ENCODE measurements at places on chromosomes 3 and 15.

GRCh38 chr15:74792227-74793016 is 10.5 kb downstream of the CSK start:
- DNase-seq, result no peak

- DNase-seq, result no peak
These were observed 8.5 kb upstream of the USP3 start for GRCh38 chr15:63495780-63496488.

DNA sequence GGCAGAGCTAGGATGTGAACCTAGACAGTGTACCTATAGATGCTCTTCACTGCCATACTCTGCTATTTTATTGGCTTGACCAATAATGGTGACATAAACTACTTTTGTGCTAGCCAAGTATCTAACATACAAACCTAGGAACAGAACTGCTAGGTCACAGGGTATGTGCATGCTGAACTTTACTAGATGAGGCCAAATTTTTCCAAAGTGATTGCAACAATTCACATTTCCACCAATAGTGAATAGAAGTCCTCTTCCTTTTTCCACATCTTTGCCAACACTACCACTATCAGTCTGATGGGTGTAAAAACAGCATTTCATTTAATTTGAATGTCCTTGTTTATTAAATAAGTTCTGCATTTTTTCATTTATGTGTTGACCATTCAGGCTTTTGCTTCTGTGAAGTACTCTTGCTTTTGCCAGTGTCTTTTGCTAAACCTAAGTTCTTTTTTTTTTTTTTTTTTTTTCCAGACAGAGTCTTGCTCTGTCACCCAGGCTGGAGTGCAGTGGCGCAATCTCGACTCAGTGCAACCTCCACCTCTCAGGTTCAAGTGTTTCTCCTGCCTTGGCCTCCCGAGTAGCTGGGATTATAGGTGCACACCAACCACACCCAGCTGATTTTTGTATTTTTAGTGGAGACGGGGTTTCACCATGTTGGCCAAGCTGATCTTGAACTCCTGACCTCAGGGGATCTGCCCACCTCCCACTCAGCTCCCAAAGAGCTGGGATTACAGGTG is 54.1 kb downstream of the DCAF1 start:
- DNase-seq, result no peak

DNA sequence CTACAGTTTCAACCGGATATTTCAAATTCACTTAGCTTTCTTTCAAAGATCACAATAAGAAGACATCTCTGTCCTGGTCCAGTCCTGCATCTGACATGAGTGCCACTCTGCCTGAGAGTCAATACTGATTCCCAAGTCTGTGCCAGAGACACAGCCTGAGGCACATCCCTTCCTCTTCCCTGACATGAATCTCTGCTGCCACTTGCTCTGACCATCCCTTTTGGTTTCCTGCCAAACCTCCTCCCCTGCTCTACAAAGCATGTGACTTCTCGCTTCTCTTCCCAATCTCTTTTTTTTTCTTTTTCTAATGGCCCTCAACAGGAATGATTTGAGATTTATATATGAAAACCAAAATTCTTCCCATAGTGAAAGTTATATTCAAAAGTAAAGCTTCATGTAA is 117.9 kb downstream of the MECOM start:
- no peak for DNase-seq

DNA sequence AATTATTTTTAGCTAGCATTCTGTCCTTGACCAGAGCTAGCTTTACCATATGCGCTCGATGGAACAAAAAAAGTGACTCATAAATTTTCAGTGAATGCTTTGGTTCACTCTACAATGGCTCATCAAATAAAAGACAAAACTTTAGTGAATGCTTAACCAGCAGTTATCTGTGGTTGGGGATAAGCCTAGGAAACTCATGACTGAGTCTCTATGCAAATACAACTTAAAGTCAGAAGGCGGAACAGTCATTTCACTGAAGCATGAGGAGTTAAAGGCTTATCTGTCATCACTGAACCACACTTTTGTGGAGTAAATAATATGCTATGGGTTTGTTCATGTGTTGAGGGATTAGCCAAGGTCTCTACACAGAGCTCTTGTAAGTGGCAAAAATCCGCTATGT is 308.4 kb downstream of the SQOR start:
- no peak for DNase-seq

All from SHP77 treated with DMSO at 0.1 percent for 48 hours (cell line).